Chondrocyte (in vitro differentiated cells): ENCODE measurements at places on chromosomes 4 and X. TPM values are rescaled to one million over a fixed set of nuclear protein-coding genes. Genes with fewer than 3 reads are reported as not detected.
A peak's percentile ranks its signal among the peaks of the same experiment; 100 is the strongest.

The TAB3 gene
- 9.2 to 10.5 TPM (median 9.8 TPM) in 3 replicates for total RNA-seq

The XAGE2 gene
- total RNA-seq: not detected in 3 replicates

DNA sequence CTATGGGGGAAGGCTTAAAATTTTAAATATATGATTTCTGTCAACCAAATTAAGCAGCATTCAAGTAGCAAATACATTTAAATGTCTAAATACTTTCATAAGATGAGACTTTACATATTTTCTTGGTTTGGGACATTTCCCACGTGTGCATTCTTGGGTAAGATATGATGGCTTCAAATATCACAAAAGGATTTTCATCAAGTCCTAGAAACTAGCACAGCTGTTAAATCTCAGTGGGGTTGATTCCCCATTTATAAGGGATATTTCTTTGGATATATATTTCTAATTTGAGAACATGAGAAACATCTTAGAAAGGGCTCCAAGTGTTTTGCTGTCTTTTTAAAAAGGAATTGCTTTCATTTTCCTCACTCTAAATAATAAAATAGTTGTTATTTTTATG lies 90.2 kb downstream of the P2RY10 start:
- H3K4me1 ChIP-seq: no peaks in the 10 kb centered on the region
- no peaks in the 10 kb centered on the region for H3K36me3 ChIP-seq
- no peak for DNase-seq
- H3K4me3 ChIP-seq: no peak overlapping the region
- H3K27me3 ChIP-seq: peaks cover 7% of the 10 kb centered on the region

DNA sequence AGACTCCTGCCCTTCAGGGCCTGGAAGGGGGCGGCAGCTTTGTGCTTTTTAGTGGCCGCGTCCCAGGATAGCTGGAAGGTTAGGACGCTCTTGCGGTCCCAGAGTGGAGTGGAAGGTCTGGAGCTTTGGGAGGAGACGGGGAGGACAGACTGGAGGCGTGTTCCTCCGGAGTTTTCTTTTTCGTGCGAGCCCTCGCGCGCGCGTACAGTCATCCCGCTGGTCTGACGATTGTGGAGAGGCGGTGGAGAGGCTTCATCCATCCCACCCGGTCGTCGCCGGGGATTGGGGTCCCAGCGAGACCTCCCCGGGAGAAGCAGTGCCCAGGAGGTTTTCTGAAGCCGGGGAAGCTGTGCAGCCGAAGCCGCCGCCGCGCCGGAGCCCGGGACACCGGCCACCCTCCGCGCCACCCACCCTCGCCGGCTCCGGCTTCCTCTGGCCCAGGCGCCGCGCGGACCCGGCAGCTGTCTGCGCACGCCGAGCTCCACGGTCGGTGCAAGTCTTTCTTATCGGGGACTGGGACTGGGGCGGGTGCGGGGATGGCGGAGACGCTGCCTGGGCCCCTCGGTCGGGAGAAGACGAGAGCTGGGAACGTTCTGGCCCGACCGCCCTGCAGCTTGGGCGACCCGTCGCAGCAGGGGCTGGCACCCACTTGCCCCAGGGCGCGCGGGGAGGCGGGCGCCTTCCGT lies at the start of gene EDNRA:
Gene EDNRA (plus strand): TSS at position 207 of the 686 bp plus-strand sequence. CDS start 4,585 bp downstream, outside the sequence.
- H3K36me3 ChIP-seq: peaks cover 12% of the 10 kb centered on the region
- H3K27ac ChIP-seq: peak within 1 kb of the TSS; percentile 94
- H3K4me1 ChIP-seq: peaks cover 52% of the 10 kb centered on the region
- H3K4me3 ChIP-seq: peak within 1 kb of the TSS; percentile 94

- no peak overlapping the region for H3K27ac ChIP-seq
- H3K4me3 ChIP-seq: no peak overlapping the region
- DNase-seq: no peak
- H3K4me1 ChIP-seq: peaks cover 16% of the 10 kb centered on the region
- peaks cover 3% of the 10 kb centered on the region for H3K36me3 ChIP-seq
- no peaks in the 10 kb centered on the region for H3K27me3 ChIP-seq
Observed at GRCh38 chrX:48461830-48462229, 8.2 kb downstream of the SLC38A5 start.

DNA sequence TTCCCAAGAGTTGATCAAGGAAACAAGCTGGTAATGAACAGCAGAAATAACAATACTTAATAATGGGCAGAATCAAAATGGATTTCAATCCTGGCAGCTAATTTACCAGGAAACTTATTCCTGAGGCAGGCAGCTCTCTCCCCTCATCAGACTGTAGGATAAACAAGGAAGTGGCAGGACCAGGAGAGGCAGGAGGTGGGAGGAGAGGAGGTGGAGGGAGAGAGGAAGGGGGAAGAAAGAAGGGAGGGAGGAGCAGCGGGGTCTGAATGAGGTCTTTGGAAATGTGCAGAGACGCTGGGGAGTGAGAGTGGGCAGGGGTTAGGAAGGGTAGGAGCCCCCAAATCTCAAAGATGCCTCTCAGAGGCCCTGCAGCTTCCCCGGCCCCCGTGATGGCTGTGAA lies 231.5 kb downstream of the BCOR start:
- H3K4me1 ChIP-seq: peaks cover 10% of the 10 kb centered on the region
- H3K36me3 ChIP-seq: no peaks in the 10 kb centered on the region
- H3K27ac ChIP-seq: no peak overlapping the region
- no peak overlapping the region for H3K4me3 ChIP-seq

GRCh38 chrX:88355252-88355651 lies 391.8 kb upstream of the CPXCR1 start:
- H3K36me3 ChIP-seq: no peaks in the 10 kb centered on the region
- DNase-seq: no peak
- H3K4me3 ChIP-seq: no peak overlapping the region

DNA sequence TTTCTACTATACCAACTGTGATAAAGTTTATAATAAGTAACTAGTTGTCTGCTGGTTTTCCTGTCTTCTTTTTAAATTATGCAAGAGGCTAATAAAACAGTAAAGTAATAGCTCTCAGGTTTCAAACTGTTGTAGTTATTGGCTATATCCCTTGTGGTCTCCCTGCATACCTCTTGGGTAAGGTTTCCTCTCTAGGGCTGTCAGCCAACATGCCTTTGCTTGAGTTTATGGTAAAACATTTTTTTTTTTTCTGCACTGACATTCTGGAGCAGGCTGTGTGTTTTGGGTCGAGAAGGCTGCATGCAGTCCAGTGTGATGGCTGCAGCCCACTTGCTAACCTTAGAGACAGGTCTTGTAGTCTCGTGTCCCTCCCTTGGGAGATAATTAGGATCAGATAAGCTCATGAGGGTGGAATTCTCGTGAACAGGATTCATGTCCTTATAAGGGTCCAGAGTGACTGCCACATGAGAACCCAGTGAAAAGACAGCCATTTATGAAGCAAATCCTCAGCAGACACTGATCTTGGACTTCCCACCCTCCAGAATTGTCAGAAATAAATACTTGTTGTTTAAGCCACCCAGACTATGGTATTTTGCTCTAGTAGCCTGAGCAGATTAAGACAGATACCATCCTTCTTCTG lies 831.2 kb downstream of the CCSER1 start:
- H3K27ac ChIP-seq: peak overlapping the region; percentile 62
- H3K4me1 ChIP-seq: peaks cover 10% of the 10 kb centered on the region
- DNase-seq: no peak
- no peaks in the 10 kb centered on the region for H3K36me3 ChIP-seq
